ENCODE measurements at places on chromosomes 5 and 9. TPM values are rescaled to one million over a fixed set of nuclear protein-coding genes. Genes with fewer than 3 reads are reported as not detected.

MAPK9 gene
- total RNA-seq, result 21.1 TPM

- no peaks in the 10 kb centered on the region for H3K36me3 ChIP-seq
- DNase-seq, result peak; percentile 55
- no peak overlapping the region for H3K4me3 ChIP-seq
- no peak overlapping the region for H3K27ac ChIP-seq
- peaks cover 12% of the 10 kb centered on the region for H3K4me1 ChIP-seq
Measured at GRCh38 chr9:14402583-14402982, 88.6 kb upstream of the NFIB start.

DNA sequence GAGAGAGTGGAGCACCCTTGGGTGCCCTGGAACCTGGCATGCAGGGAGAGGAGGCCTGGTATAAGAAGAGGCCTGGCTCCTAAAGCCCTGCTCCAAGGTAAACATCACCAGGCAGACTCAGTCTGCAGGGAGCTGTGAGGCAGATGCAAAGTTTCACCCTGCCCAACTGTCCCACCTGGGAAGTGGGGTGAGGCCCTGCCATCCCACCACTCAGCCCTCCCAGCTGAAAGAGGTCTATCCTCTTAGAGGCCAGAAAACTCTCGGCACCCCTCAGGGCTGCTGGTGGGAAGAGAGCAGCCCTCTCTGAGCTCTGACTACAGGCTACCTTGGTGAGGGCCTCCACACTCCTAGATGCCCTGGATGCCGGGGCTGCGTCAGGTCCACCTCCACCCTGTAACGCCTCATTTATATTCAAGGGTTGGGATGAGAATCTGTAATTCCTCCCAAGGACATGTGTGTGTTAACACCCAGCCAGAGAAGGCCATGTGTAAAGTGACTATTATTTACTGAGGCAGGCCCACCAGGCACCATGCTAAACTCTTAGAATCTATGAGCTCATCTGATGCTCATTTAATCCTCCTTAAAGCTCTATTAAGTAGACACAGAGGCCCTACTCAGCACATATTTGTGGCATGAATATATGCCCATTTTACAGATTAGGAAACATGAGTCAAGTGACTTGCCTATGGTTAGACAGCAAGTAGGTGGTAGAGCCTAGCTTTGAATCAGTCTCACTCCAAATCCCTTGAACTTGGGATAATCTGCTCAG, 205.9 kb downstream of the FSTL4 start:
- no peaks in the 10 kb centered on the region for H3K36me3 ChIP-seq
- H3K4me1 ChIP-seq, result peaks cover 3% of the 10 kb centered on the region
- no peak overlapping the region for H3K27ac ChIP-seq

DNA sequence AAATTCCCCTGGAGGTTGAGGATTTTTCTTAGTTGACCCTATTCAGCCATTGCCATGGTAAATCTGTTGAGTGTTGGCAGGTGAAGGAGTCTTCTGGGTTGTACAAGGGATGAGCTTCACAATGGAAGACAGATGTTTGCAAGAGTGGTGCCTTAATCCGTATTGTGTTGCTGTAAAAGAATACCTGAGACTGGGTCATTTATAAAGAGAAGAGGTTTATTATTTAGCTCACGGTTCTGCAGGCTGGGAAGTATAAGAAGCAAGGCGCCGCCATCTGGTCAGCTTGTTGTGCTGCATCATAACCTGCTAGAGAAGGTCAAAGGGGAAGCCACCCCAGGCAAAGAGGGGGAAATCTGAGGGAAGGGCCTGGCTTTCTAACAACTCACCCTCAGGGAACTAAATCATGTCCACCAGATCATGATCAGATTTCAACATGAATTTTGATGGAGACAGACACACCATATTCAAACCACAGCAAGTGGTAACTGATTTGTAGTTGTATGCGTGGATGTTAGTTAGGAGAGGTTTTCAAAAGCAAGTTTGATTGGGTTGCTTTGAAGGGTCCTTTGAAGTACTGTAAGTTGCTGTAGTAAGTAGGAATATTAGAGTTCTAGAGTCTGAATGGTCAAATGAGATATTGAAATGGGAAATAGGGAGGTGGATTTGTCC, 2.5 kb downstream of the TNPO1 start:
- peak overlapping the region; percentile 94 for H3K4me3 ChIP-seq
- DNase-seq, result peak; percentile 74
- no peaks in the 10 kb centered on the region for H3K27me3 ChIP-seq
- no peaks in the 10 kb centered on the region for H3K36me3 ChIP-seq
- H3K27ac ChIP-seq, result peak overlapping the region; percentile 56

DNA sequence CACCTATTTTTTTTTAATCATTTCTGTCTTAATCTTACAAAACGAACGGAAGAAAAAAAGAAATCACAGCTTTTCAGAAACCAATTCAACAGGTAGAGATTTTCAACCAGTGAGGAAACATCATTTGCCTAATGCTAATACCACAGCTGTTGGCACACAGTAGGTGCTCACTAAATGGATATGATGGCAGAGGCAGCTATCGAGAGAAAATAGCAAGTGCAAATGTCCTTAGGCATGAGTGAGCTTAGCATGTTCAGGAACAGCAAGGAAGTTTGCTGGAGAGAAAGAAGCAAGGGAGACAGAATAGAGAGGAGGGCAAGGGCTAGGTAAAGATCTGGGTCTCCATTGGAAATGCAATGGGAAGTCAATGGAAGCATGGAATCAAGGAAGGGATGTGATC, 49.2 kb downstream of the CEMIP2 start:
- no peaks in the 10 kb centered on the region for H3K27me3 ChIP-seq
- peaks cover 11% of the 10 kb centered on the region for H3K36me3 ChIP-seq
- H3K27ac ChIP-seq, result no peak overlapping the region

FOXD4 gene
- 0.58 TPM for total RNA-seq

GRCh38 chr9:77018969-77019235, 553 bp upstream of the FOXB2 start:
- H3K27me3 ChIP-seq, result peaks cover 97% of the 10 kb centered on the region
- no peak overlapping the region for H3K4me3 ChIP-seq
- H3K36me3 ChIP-seq, result no peaks in the 10 kb centered on the region
- H3K27ac ChIP-seq, result no peak overlapping the region

GRCh38 chr5:83092619-83093018, 15.3 kb downstream of the XRCC4 start:
- H3K27ac ChIP-seq, result no peak overlapping the region
- H3K4me3 ChIP-seq, result no peak overlapping the region
- no peaks in the 10 kb centered on the region for H3K27me3 ChIP-seq
- H3K4me1 ChIP-seq, result no peaks in the 10 kb centered on the region
- DNase-seq, result no peak
- H3K36me3 ChIP-seq, result no peaks in the 10 kb centered on the region
